Psoas muscle (tissue), 8 donors: ENCODE measurements at places on chromosomes 7 and 10. TPM values are rescaled to one million over a fixed set of nuclear protein-coding genes. Genes with fewer than 3 reads are reported as not detected.

The CPN1 gene
- total RNA-seq: not detected

The SCRN1 gene
- total RNA-seq: 3.7 TPM

The PFKFB3 gene
- total RNA-seq: 163 TPM

The CDK13 gene
- 23.4 TPM for total RNA-seq

- DNase-seq: peak; percentile 73
- no peaks in the 10 kb centered on the region for H3K27me3 ChIP-seq
- peak within 1 kb of the TSS; percentile 66 for H3K4me3 ChIP-seq
- no peaks in the 10 kb centered on the region for H3K4me1 ChIP-seq
- H3K27ac ChIP-seq: peak within 1 kb of the TSS; percentile 68
Observed at GRCh38 chr10:126904818-126905701, at the start of gene DOCK1. TSS of gene DOCK1 (plus strand) at chr10:126905428. CDS start at chr10:126905518, 90 bp downstream.

- no peaks in the 10 kb centered on the region for H3K4me1 ChIP-seq
- no peak overlapping the region for H3K4me3 ChIP-seq
- H3K27me3 ChIP-seq: no peaks in the 10 kb centered on the region
- no peak overlapping the region for H3K27ac ChIP-seq
- DNase-seq: no peak
- no peaks in the 10 kb centered on the region for H3K36me3 ChIP-seq
Observed at GRCh38 chr7:132646052-132646451, 69.8 kb upstream of the PLXNA4 start.

DNA sequence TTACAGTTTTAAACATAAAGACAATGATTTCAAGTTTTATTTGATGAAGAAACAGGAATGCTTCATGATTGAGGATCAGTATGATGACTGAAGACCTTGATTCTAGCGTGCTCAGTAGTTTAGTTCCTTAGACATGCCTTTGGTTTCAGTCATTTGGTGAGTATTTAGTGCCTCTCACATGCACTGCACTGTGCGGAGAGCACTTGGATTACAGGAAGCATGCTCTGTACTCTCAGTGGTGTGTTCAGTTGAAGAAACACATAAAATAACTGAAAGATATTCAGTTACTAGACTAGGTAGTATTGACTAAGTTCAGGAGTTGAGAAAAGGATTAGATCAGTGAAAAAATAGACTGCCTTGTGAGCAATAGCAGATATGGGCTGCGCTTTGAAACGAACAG lies 25.5 kb downstream of the RBM17 start:
- H3K36me3 ChIP-seq: peaks cover 77% of the 10 kb centered on the region
- H3K27ac ChIP-seq: peak overlapping the region; percentile 58
- peaks cover 43% of the 10 kb centered on the region for H3K4me1 ChIP-seq
- no peaks in the 10 kb centered on the region for H3K27me3 ChIP-seq
- H3K4me3 ChIP-seq: no peak overlapping the region

- H3K27ac ChIP-seq: no peak overlapping the region
- H3K4me1 ChIP-seq: no peaks in the 10 kb centered on the region
- no peaks in the 10 kb centered on the region for H3K27me3 ChIP-seq
- no peaks in the 10 kb centered on the region for H3K36me3 ChIP-seq
Observed at GRCh38 chr10:126503392-126504062, 115.2 kb upstream of the ADAM12 start.

- no peaks in the 10 kb centered on the region for H3K27me3 ChIP-seq
- H3K27ac ChIP-seq: no peak overlapping the region
- no peak for DNase-seq
Observed at GRCh38 chr7:75814407-75814947, 871 bp upstream of the CCL24 start.

- no peaks in the 10 kb centered on the region for H3K27me3 ChIP-seq
- H3K27ac ChIP-seq: peak overlapping the region; percentile 75
- H3K36me3 ChIP-seq: no peaks in the 10 kb centered on the region
Observed at GRCh38 chr10:60573336-60573735, 183.7 kb upstream of the ANK3 start.
